ENCODE measurements at places on chromosomes 16 and 17.

DNA sequence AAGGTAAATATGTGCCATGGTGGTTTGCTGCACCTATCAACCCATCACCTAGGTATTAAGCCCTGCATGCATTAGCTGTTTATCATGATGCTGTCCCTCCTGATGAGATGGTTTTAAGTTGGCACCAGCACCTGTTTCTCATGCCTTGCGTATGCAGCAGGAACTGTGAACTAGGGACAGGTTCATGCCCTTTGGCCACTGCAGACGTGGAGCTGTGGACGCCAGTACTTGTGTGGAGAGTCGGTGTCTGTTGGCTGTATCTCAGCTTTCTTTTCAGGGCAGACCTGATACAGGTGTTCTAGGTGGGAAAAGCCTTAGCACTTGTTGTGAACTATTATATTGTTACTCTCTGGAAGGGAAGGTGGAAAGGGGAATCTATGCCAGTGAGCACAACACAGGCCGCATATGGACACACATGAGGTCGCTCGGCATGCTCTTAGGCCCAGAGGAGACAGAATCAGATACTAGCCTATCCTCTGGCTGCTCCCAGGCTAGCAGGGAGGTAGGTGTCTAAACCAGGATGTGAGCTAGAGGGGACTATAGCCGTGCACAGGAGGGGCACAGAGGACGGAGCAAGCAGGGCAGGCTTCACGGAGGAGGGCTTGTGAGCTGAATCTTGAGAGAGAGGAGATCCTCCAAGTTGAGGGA, 22.5 kb downstream of the MSI2 start:
- DNase-seq, result no peak

GRCh38 chr16:30893417-30893743, 497 bp downstream of the BCL7C start:
- DNase-seq, result no peak

- DNase-seq, result no peak
Measured at GRCh38 chr17:70343114-70343513, 173.8 kb downstream of the KCNJ2 start.

GRCh38 chr17:50407921-50408320, 10.6 kb upstream of the LRRC59 start:
- DNase-seq, result no peak

DNA sequence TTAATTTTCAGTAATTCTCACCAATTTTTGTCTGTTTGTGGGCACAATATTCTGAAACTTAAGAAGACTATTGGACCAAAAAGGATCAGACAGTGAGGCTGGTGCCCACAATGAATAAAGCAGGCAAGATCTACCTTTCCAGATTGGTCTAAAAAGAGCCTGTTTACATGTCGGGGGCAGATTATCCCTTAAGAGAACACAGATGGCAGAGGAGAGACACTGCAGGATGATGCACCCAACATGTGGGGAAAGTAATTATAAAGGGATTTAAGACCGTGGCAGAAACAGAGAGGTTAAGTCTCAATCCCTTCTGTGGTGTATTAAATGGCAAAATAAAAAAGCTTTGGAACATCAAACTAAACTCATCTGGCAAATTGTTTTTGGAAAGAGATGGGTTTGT, 331.8 kb upstream of the CDH11 start:
- no peak for DNase-seq

DNA sequence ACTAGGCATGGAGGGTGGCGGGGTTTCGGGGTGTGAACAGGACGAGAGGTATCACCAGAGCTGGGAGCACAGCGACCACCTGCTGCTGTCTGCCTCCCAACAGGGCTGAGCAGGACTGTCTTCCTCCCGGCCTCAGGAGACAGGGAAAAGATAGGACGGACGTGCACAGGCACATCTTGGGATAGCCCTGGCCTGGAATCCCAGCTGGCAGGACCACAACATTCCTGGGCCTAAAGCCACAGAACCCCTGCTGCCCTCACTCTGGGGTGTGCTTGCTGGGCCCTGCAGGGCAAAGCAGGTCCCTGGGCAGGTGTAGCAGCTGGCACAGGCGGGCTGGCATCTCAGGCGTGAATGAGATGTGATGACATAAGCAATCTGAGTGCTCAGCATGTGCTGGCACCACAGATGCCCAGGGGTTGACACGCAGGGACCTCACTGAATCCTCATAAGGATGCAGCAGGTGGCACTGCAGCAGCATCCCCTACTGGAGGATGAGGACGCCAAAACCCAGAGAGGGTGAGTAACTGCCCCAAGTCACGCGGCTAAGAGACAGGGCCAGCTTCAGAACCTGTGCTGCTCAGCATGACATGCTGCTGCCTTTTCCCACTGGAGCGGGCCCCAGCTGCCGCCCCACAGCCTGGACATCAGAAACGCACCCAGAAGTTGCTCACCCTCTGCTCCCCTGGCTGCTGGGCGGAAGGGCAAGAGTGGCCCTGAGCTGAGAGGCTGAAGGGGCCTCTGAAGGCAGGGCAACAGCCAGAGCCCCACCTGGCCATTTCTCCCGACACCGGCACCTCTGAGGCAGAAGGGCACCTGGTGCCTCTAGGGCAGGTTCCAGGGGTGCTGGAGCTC, 7.1 kb downstream of the CORO7 start:
- no peak for DNase-seq

- DNase-seq, result no peak
Measured at GRCh38 chr17:82449131-82449882, 1.2 kb downstream of the CYBC1 start.

DNA sequence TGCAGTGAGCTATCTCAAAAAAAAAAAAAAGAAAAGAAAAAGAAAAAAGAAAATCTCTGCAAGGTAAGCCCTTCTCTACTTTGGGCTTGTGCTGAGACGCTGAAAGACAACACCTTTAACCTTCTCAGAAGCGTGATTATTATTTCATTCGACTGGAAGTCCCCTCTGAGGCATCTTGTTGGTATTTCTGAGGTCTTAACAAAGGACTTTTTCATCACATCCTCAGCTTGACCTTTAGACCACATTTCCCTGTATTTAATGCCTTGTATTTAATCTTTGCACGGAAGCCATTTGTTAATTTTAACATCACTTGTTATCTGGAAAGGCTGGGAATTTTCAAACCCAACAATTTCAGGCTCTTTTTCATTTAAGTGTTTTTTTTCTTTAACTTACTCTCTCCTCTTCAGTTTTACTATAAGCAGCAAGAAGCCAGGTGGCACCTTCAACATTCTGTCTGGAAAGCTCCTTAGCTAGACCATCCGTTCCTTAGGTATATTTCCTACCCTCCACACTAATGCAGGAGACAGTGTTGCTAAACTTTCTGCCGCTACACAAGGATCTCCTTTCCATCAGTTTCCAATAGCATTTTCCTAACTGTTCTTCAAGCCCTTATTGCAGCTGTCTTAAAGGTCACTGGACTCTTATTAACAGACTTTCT, 10.3 kb downstream of the KCTD13 start:
- peak; percentile 45 for DNase-seq

DNA sequence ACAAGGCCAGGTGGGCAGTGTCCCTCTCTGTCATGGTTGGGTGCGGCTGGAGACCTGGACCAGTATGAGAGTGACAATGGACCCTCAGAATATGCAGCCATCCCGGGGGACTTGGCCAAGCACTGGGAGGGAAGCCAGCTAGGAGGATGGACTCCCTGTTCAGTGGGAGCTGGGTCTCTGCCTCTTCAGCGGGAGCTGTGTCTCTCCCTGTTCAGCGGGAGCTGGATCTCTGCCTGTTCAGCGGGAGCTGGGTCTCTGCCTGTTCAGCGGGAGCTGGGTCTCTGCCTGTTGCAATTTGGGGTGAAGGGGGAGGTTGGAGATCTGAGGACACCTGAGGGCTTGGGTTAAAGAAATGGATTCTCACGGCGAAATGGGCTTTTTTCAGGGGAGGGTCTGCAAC, 3.8 kb upstream of the PRSS33 start:
- no peak for DNase-seq

GRCh38 chr17:18259621-18260331, 686 bp upstream of the MIEF2 start:
- DNase-seq, result peak; percentile 56

GRCh38 chr16:49340466-49340865, 33.1 kb upstream of the C16orf78 start:
- no peak for DNase-seq

GRCh38 chr16:69465083-69465721, 40.8 kb downstream of the CYB5B start:
- no peak for DNase-seq

DNA sequence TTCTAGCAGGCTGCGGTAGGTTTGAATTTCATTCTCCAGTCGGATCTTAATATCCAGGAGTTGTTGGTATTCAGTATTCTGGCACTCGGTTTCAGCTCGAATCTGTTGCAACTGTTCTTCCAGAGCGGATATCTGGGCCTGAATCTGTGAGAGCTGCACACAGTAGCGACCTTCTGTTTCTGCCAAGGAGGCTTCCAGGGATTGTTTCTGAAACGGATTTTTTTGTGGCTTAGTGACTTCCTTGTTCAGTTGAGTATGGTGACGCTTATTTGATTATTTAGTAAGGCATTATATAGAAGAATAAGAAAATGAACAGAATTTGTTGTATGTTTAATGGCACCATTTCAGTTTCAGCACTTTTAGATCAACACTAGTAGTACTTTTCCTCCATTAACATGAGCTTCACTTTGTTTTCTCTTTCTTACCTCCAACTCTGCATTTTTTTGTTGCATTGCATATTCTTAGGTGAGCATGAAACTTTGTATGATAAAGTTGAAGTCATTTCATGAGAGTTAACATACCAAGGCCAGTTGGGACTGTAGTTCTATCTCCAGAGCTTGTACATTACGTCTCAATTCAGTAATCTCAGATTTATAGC, 2.8 kb downstream of the KRT10 start:
- DNase-seq, result no peak

DNA sequence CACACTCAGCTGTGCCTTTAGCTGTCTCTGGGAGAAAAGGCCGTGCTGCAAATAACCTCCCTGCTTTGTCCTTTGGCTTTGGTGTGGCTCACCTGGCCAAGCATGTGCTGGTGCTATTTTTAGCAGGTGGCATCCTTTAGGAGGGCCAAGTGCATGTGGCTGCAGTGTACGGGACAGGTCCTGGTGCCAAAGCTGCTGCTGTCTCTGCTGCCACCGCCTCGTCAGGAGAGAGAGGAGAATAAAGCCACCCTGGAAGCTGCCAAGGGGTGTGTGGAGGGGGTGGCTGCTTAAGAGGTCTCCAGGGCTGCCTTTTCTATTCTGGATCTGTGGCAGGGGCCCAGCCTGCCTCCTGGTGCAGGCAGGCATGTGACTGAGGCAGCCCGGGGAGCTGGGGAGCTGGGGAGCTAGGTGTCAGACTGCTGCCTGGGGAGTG, 6.2 kb downstream of the AKAP1 start:
- no peak for DNase-seq

GRCh38 chr17:83108709-83109108, 29.3 kb downstream of the METRNL start:
- DNase-seq, result no peak

DNA sequence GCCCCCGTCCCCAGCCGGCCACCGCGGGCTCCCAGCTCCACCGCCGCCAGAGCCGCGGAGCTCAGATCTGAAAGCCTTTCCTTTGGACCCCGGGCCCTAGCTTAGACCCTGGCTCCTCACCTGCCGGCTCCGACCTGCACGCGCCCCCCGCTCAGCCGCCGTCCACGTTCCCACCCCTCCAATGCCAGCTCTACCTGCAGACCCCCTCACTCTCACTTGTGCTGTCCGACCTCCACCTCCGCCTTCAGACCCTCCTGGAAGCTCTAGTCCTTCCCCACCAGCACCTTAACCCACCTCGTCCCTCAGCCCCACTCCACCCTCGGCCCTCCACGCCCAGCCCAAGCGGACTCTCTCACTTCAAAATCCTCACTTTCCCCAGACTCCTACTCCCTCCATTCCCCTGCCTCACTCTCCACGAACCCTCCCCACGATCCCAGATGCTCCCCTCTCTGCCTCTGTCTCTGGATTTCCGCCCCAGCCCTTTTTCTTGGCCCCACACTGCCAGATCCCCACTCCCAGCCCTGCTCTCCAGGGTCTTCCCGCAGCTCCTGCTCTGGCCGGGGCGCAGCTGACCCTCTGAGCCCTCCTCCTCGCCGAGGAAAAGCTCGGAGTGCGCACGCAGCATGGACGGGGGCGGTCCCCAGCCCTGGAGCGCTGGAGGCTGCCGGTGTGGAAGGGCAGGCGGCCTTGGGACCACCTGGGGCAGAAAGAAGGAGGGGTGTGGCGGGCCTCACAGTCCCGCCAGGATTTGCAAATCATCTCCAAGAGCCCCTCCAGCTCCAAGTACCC, at the start of gene TMEM114:
Gene TMEM114 (minus strand): TSS at position 612 of the 789 bp plus-strand sequence. CDS start 673 bp downstream, outside the sequence.
- DNase-seq, result no peak

DNA sequence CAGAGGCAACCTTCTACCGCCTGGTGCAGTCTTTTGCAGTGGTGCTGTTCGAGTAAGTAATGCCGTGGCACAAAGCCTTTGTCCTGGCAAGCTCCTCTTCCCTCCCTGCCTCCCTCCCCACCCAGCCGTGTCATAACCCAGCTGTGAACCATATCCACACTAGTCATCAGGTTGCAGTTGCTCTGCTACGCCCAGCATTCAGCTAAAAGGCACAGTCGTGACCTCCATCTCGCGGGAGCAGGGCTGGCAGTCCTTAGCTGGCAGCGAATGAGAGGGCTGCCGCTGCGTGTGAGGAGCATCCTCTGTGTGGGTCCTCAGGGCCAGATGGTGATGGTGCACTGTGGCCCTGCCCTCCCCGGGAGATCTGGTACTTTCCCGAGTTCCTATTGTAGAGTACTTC, 39.3 kb downstream of the CIBAR2 start:
- DNase-seq, result no peak

Measured in HT1080 (cell line).